Large intestine (tissue), 12 donors: ENCODE measurements at places on chromosomes 7 and 10.
A peak's percentile ranks its signal among the peaks of the same experiment; 100 is the strongest.

GRCh38 chr7:151624246-151624928, 104.7 kb upstream of the RHEB start:
- no peaks in the 10 kb centered on the region for H3K4me1 ChIP-seq
- no peak overlapping the region for H3K27ac ChIP-seq
- no peaks in the 10 kb centered on the region for H3K27me3 ChIP-seq
- no peak overlapping the region for H3K4me3 ChIP-seq

- H3K27ac ChIP-seq, result no peak overlapping the region
- DNase-seq, result no peak
- H3K27me3 ChIP-seq, result no peaks in the 10 kb centered on the region
Observed at GRCh38 chr7:96824686-96825085, 115.0 kb upstream of the SEM1 start.

- peaks cover 17% of the 10 kb centered on the region for H3K4me1 ChIP-seq
- H3K4me3 ChIP-seq, result no peak overlapping the region
- H3K27ac ChIP-seq, result no peak overlapping the region
- no peak for DNase-seq
- no peaks in the 10 kb centered on the region for H3K36me3 ChIP-seq
Observed at GRCh38 chr7:70574970-70575799, 556.8 kb upstream of the GALNT17 start.

DNA sequence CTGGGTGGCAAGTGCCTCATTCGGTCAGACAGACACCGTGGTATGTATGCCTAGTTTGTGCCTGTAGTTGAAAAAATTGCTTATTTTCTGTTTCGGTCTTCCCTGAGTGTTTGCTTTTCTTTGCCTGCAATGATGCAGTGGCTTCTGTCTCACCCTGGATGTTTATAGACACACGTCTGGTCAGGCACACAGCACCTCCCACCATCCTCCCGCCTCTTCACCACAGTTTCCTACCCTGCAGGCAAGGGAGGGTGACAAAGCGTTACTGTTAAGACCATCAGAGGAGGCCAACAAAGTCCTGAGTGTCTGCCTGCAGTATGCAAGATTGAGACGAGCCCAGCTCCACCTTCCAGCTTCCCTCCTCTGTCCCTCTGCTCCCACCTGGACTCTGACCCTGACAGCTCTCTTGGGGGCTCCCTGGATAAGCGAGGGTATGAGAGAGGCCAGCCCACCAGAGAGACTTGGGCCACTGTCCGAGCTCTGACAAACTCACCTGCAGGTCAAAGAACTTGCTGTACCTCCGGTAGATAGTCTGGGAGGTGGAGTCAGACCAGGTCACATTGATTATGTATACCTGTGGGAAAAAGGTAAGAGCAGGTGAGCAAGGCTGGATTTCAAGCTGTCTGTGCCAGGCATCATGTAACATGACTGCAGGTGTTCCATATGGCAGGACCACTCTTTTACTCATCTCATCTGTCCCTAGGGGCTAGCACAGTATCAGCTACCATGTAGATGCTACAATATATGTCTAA, 54.4 kb downstream of the SH3PXD2A start:
- peak; percentile 72 for DNase-seq
- peaks cover 41% of the 10 kb centered on the region for H3K4me1 ChIP-seq
